ENCODE measurements at places on chromosomes 4 and X. TPM values are rescaled to one million over a fixed set of nuclear protein-coding genes. Genes with fewer than 3 reads are reported as not detected.

The CETN2 gene
- total RNA-seq, result 76.6 TPM

DNA sequence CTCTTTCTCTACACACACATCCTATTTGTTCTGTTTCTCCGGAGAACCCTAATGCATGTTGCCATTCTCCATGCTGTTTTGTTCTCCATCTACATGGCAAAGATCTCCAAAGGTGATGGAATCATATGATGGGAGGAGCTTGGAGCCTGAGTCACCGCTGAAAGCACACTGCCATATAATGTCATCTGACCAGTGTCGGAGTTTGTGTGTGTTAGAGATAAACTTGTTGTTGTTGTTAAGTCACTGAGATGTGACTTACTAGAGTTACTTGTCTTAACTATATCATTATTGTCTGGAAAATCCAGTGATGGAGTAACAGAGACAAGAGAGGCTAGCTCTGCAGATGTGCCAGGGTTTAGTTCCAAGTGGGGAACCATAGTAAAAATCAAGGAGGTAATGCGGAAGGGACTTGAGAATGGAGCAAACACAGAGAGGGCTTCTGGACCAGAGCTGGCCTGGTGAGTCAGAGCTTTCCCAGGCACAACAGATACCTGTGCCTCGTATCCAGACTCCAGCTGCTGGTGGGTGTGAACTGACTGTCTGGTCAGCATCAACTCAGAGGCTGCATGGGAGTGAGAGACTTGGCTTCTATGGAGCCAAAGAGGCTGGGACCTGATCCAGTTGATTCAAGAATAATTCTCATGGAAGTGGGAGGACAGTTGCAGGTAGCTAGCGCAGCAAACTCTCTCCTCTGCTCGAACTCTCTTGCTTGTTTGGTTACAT, 30.6 kb upstream of the CCKAR start:
- peak; percentile 40 for DNase-seq

The NPY2R gene
- total RNA-seq, result not detected

The ASB12 gene
- not detected for total RNA-seq

GRCh38 chr4:181018913-181019312, 1224.3 kb upstream of the TENM3 start:
- DNase-seq, result no peak

- DNase-seq, result no peak
Measured at GRCh38 chr4:52842792-52843191, 19.3 kb upstream of the RASL11B start.

The TMEM154 gene
- total RNA-seq, result not detected

- no peak for DNase-seq
Measured at GRCh38 chr4:160819791-160820190, 1344.0 kb downstream of the FSTL5 start.

The TACR3 gene
- total RNA-seq, result not detected

DNA sequence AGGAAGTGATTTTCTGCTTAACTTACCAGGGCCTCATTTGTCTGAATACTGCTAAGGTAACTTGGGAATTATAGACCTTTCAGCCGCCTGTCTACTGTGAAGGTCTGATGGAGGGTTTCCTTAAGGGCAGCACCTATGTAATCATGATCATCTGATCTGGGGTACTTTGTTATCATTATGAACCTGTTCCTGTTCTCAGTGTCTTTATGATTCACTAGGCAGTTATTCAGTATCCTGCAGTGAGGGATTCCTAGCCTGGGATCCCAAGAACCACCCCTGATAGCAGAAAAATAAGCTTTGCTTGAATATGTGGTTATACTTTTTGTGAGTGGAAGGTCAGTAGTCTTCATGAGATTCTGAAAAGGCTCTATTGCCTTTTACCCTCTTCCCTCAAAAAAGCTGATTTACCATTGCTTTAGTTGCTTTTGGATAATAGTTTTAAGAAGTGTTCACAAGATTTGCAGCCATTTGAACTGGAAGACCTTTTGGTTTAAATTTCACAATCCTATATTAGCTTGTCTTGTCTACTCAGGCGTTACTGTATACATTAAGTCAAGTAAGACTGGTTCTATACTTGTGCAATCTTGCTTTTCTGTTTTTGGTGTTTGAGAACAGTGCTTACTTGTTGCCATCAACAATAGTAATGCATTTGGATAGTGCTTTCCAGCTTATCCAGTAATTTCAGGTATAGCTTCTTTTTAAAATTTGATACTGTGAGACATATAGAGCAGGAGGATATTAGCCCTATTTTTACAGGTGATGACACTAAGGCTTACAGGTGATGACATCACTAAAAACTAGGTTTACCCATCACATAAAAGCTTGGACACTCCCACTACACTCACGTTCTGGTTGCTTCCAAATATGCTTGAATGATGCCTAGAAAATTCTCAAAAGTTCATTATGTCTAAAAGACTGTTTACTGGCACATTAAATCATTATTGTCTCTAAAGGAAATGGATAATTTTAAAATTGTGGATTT, 60.0 kb downstream of the FHIP1A start:
- no peak for DNase-seq

The PRPS2 gene
- total RNA-seq, result 47.3 TPM

DNA sequence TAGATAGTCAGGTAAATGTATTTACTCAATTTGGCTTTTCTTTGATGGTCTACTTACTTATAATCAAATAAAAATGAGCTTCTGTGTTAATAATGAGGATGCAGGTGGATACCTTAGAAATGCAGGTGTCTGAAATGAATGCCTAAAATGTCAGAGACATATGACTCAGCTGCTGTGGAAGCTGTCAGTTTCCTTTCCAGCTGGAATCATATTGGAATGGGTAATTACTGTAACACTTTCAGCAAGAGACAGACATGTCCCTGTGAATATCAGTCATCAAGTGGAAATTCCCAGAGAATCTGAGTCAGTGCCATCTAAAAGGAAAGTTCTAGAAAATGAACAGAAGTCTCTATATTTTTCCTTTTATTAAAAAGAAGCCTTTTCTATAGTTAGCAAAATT, 783.0 kb upstream of the AADAT start:
- no peak for DNase-seq

- DNase-seq, result no peak
Measured at GRCh38 chr4:113674733-113675132, 86.8 kb downstream of the CAMK2D start.

DNA sequence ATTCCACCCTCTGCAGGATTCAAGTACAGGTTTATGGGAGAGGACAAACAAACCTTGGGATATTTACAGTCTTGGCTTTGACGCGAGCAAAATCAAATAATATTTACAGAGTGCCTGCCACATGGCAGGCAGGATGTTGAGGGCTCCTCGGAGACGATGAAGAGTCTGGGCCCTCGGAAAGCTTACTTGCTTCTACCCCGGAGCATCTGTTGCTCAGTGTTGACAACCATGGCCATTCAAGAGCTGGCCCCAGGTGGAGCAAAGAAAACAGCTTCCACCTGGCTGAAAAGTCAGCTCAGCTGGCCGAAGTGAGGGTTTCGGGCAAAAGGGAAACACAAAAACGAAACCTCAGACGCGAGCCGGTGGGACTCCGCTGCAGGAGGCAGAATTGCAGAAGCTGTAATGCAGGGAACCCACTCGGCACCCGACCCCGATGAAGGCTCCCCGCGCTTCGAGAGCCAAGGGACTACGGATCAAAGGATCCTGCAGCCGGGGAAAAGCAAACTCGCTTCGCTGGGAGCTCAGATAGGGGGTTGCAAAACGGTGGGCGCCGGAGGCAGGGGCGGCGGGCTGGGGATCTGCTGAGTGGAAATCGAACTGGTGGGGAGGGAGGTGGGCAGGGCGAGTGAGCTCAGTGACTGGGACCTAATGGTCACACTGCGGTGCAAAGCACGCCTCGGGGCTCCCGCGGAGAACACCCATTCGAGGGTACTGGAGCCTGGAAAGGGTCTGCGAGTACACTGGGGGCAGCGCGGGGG, 805 bp downstream of the ATP8A1 start:
- DNase-seq, result no peak

DNA sequence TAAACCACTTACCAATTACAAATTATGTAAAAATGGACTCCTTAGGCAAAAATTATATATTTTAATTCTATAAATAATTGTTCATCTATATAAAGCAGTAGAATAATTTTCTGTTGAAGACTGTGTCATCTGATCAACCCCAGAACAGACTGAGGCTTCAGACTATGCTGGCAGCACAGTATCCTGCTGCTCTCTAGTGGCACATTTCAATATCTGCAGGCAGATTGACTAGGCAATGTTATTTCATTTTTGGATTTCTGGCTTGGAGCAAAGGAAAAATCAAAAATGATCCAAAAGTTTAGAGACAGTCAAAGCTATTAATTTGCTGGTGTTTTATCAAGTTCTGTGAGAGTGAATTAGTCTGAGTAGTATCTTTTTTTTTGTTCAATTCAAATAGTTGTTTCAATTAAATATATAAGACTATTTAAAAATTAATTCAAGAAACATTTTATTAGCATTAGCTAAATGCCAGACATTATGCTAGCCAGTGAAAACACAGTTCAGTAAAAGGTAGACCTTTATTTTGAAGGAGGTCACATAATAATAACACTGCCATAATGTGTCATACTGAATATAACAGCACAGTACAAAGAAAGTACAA, 21.3 kb upstream of the SULT1E1 start:
- peak; percentile 10 for DNase-seq

DNA sequence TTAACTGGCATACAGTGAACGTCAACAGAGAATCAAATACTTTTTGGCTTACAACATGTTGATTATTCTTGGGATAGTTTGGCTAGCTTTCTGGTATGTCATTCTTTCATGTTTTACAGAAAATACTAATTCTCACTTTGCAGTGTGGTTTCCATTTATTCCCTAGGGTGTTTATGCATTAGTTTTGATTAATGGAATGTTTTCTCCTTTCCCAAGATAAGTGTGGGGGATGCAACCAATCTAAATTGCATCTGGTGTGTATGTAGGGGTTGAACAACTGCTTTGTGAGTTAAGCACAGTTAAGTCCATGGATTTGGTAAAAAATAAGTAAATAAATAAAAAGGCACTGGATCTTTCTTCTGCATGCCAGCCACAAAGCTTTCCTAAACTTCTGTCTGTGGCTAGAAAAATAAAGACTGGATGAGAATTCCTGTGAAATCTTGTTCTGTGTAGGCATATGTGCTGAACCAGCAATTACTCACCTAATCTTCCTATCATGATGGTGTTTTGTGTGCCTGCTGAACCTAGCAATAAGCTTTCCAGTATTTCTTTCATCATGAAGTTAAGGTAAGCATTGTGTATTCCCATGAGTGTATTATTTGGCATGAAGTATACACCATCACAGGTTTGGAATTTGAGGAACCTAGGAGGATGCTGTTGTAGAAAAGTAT, 50.6 kb upstream of the TENM3 start:
- no peak for DNase-seq

DNA sequence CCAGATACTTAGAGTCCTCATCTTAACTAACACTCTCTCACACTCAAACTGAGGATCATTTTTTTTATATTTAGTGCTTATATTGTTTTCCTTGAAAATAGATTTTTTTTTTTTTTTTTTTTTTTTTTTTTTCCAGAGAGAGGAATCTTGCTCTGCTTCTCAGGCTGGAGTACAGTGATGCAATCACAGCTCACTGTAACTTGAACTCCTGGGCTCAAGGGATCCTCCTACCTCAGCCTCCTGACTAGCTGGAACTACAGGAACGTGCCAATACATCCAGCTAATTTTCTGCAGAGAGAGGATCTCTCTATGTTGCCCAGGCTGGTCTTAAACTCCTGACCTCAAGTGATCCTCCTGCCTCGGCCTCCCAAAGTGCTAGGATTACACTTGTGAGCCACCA, 650.3 kb upstream of the ATOH1 start:
- DNase-seq, result no peak

GRCh38 chr4:98887145-98887544, 41.8 kb downstream of the EIF4E start:
- DNase-seq, result no peak

DNA sequence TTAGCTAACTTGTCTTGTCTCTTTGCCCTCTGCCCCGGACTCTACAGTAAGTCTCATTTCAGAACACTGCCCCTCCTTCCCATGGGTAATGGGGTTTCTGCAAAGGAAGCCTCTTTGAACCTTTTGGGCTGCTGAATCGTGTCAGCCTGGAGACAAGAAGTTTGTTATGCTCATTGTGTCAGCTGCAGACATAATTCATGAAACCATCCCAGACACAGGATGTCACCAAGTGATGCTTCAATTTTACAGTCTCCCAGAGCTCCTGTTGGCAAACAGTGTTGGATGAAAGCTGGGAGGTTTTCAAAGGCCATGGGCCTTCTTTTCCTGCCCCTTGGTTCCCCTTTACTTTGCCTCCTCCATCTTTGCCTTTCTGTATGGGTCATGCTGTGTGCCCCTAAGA, 223.1 kb upstream of the TAPT1 start:
- no peak for DNase-seq

- no peak for DNase-seq
Measured at GRCh38 chr4:52577624-52577962, 81.5 kb downstream of the USP46 start.

The SPP1 gene
- total RNA-seq, result 7,203 TPM

GRCh38 chrX:48090123-48090522, 18.7 kb upstream of the ZNF630 start:
- no peak for DNase-seq

GRCh38 chrX:44904542-44905115, 31.6 kb downstream of the KDM6A start:
- no peak for DNase-seq

The CA5B gene
- 4.2 TPM for total RNA-seq

- no peak for DNase-seq
Measured at GRCh38 chr4:16750216-16750615, 148.2 kb downstream of the LDB2 start.

GRCh38 chrX:35622040-35622439, 176.1 kb upstream of the MAGEB16 start:
- peak; percentile 0 for DNase-seq

DNA sequence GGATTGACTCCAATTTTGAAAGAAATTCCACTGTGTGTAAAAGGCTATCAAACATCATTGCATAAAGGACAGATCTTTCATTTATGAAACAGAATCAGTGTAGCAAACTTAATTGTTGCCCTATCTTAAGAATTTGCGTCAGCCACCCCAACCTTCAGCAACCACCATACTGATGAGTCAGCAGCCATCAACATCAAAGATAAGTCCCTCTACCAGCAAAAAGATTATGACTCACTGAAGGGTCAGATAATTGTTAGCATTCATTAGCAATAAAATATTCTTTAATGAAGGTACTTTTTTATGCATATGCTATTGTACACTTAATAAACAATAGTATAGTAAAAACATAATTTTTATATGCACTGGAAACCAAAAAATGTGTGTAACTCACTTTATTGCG, 15.8 kb upstream of the GRSF1 start:
- no peak for DNase-seq

GRCh38 chr4:145061318-145061920, 36.6 kb downstream of the ANAPC10 start:
- peak; percentile 18 for DNase-seq

The TCEAL2 gene
- not detected for total RNA-seq

DNA sequence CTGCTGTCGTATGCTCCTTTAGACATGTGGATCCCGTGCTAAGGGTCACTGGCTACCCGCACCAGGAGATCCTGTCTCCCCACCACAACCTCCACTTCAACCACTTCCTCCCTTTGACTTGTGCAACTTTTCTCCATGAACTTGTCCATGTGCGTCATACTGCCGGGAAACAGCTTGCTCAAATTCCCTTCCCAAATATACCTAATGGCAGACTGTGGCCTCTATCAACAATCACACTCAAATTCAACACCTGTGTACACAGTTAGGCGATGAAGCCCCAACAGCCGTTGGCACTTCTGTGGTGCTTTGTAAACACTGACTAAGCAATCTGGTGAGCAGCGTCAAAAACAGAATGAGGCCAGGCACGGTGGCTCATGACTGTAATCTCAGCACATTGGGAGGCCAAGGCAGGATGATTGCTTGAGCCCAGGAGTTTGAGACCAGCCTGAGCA, 49.5 kb downstream of the CD99L2 start:
- DNase-seq, result no peak
